ENCODE measurements at places on chromosomes 13 and 19. TPM values are rescaled to one million over a fixed set of nuclear protein-coding genes. Genes with fewer than 3 reads are reported as not detected.

DNA sequence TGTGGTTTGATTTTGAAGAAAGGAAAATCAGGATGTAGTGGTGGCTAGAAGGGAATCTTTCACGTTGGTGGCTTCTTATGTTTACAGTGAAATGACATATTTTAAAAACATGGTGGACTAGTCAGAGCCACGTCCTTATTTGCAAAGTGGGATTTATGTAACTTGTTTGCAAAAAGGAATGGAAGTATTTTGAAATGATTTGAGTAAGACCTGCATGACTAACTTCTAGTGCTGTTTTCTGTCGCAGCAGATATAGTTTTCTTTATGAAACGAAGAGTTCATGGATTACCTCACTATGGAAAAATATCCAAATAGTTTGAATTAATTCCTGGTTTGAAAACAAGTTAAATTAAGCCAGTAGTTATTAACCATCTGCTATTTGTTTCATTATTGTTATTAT, 476.5 kb downstream of the MYO16 start:
- no peaks in the 10 kb centered on the region for H3K4me1 ChIP-seq
- H3K27ac ChIP-seq = no peak overlapping the region
- no peaks in the 10 kb centered on the region for H3K27me3 ChIP-seq
- no peak overlapping the region for H3K4me3 ChIP-seq
- no peak for DNase-seq

GRCh38 chr19:2436926-2437325, 9.5 kb upstream of the TIMM13 start:
- DNase-seq = no peak
- no peaks in the 10 kb centered on the region for H3K27me3 ChIP-seq
- H3K4me3 ChIP-seq = no peak overlapping the region

DNA sequence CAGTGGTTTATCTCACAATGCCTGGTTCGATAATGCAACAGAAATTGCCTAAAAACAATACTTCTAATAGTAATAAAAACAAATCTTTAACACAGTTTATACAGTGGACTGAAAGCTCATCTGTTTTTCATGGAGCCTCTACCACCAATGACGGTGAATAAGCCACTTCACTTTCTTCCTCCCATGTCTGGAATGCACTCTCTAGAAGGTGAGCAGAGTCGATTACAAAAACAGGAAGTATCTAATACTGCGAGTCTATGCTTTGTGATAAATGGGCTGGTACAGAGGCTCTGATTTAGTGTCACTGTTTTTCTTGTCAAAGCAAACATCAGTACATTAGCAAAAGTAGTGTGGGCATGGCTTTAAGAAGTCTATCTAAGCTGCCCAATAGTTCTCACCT, 1348.6 kb upstream of the SLC10A2 start:
- no peaks in the 10 kb centered on the region for H3K27me3 ChIP-seq
- H3K4me3 ChIP-seq = no peak overlapping the region
- DNase-seq = no peak
- no peaks in the 10 kb centered on the region for H3K4me1 ChIP-seq
- H3K36me3 ChIP-seq = no peaks in the 10 kb centered on the region
- no peak overlapping the region for H3K27ac ChIP-seq

GRCh38 chr19:1882786-1883692, 2.3 kb downstream of the ABHD17A start:
- H3K4me3 ChIP-seq = peak overlapping the region; percentile 95
- peak overlapping the region; percentile 10 for H3K27ac ChIP-seq
- peaks cover 42% of the 10 kb centered on the region for H3K4me1 ChIP-seq
- DNase-seq = no peak
- no peaks in the 10 kb centered on the region for H3K27me3 ChIP-seq
- H3K36me3 ChIP-seq = no peaks in the 10 kb centered on the region

DNA sequence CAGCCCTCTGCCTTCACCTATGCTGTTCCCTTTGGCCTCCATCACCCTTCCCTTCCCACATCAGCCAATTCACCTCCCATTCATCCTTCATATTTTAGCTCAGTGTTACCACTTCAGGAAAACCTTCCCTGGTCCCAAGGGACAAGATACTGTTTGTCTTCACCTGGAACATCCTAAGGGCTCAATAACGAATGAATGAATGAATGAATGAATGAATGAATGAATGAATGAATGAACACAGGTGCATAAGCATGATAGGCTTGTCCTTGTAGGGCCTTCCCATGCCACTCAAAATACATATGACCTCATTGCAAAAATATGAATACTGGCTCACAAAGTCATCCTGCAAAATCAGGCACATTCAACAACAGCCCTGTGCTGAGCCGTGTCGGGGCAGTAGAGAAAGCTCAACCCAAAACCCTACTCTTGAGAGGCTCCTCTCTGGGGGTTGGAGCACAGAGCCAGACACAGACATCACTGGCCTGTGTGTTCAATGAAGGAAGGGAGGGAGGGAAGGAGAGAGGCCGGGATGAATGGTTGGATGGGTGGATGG, 33.7 kb upstream of the TPM4 start:
- peaks cover 13% of the 10 kb centered on the region for H3K4me1 ChIP-seq
- no peak for DNase-seq
- H3K36me3 ChIP-seq = no peaks in the 10 kb centered on the region
- no peak overlapping the region for H3K27ac ChIP-seq

DNA sequence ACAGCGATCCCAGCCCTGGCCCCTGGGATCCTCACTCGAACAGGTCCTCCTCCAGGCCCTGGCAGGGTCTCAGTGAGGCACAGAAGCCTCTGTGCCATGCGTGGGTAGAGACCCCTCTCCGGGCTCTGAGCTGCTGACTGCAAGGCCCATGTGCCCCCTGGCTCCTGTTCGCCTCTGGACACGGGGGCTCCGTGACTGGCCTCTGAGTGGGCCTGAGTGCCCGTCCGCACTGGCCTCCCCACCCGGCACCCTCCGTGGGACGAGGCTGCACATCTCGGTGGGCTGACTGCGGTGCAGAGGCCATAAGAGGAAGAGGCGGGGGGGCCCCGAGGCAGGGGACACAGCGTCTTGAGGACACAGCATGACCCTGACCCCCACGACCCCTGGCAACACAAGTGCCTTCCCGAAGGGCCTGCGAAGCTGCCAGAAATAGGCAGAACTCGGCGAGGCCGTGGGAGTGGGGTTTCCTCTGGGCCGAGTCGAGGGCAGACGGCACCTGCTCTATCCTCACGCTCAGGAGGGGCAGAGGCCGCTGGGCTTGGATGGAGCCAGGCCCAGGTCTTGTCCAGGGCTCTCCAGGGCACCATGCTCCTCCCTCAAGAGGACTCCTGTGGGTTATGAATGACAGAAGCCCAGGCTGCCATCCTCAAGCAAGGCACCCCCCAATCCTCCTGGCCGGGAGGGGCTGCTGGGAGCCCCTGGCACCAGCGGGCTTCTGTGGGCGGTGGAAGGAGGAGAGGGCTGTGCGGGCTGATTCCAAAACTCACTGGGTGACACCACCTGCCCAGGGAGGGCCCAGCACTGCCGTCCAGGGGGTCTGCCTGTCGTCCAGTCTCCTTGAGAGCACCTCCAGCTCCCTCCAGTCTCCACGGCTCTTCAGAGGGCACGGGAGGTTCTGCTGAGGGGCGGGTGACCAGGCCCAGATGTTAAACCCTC, 52.6 kb downstream of the RASA3 start:
- H3K36me3 ChIP-seq = no peaks in the 10 kb centered on the region

GRCh38 chr19:28126135-28126898, 1086.6 kb downstream of the UQCRFS1 start:
- H3K27me3 ChIP-seq = no peaks in the 10 kb centered on the region
- DNase-seq = no peak
- H3K36me3 ChIP-seq = no peaks in the 10 kb centered on the region

Gene TMPRSS9
- total RNA-seq = 0.54 TPM

Gene RHPN2
- total RNA-seq = 0.81 TPM

All from thoracic aorta (tissue), 2 donors.